ENCODE measurements at places on chromosomes 4 and X. TPM values are rescaled to one million over a fixed set of nuclear protein-coding genes. Genes with fewer than 3 reads are reported as not detected.

DNA sequence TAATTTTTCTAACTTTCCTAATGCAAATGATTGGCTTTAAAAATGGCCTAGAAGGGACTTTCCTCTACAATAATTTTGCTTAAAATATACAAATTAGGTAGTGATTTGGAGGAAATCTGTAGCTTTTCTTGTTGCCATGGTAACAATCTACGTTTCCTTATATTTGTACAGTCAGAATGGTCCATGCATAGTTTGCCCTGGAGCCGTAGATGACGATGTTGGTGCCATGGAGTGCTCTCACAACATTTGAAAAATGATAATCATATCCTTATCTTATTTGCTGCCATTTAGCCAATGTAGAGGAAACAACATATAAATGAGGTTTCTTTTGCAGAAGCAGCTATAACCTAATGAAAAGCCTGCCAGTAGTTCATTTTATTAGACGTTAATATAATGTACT lies 89.0 kb upstream of the NMU start:
- no peak for DNase-seq

DNA sequence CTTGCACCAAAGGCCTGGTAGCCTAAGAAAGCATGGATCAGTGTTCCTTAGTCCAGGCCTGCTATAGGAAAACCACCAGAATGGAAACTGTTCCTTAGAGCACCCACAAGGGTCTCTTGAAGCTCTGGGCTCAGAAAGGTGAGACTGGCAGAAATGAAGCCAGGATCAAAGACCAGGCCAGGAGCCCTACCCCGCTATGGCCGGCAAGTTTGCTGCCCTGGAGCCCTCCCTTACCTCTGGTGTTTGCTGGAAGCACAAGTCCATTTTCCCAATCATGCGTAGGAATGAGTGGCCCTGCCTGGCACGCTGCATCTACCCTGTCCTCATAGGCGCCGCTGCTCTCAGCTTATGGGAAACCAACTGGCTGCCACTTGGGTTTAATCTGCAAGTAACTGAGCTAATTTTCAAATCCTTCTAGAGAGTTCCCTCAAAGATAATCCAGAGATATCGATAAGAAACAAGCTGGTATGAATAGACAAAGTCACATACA lies 37.4 kb downstream of the BCOR start:
- no peak for DNase-seq

DIPK2B gene
- total RNA-seq, result 22.1 TPM

DNA sequence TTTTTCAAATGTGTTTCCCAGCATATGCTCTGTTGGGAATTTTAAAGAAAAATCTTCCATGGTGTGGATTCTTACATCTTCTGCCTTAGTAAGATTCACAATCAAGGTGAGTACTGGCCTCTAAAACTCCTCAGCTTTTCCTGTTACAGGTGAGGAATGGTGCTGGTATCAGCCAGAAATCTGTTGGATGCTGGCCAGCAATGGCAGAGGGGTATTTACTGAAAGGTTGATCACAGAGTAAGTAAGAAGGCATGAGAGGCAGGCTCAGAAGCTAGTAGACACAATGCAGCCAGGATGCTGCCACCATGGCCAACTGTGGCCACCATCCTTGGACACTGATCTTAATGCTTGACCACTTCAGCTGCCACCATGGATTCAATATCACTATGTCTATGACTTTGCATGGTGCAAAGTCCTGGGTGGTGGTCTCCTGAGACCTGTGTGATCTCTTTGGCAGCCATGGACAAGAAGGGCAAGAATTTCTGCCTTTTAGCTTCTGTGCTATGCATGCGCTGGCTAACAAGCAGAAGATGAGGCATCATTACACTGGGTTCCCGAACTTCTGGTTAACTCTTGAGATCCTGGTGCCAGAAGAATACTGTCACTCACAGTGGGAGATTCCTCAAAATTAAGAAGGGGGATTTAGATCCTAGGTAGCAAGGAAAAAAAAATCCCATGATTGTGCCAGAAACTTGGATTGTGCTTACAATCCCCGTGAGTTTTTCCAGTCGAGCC lies 60.2 kb downstream of the CHRNA9 start:
- DNase-seq, result no peak

DNA sequence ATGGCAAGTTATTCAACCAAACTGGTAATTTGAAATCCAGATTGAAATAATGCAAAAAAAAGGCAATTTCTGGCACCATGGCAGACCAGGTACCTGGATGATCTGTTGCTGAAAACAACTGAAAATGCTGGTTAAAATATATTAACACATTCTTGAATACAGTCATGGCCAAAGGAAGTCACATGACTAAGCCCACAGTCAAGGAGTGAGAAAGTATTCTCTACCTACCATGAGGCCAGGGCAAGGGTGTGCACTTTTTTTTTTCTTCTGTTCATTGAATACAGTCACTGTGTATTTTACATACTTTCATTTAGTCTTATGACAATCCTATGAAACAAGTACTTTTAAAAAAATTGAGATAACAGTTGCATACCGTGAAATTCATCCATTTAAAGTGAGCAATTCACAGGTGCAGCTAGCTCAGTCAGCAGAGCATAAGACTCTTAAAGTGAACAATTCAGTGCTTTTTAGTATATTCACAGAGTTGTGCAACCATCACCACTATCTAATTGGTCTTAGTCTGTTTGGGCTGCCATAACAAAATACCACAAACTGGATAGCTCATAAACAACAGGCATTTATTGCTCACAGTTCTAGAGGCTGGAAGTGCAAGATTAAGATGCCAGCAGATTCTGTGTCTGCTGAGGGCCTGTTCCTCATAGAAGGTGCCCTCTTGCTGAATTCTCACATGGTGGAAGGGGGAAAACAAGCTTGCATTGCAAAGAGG lies 4.8 kb upstream of the MPP1 start:
- DNase-seq, result no peak

- DNase-seq, result no peak
Measured at GRCh38 chrX:72101597-72102037, 30.1 kb downstream of the RTL5 start.

- DNase-seq, result no peak
Measured at GRCh38 chr4:80619070-80619674, 283.6 kb downstream of the CFAP299 start.

DNA sequence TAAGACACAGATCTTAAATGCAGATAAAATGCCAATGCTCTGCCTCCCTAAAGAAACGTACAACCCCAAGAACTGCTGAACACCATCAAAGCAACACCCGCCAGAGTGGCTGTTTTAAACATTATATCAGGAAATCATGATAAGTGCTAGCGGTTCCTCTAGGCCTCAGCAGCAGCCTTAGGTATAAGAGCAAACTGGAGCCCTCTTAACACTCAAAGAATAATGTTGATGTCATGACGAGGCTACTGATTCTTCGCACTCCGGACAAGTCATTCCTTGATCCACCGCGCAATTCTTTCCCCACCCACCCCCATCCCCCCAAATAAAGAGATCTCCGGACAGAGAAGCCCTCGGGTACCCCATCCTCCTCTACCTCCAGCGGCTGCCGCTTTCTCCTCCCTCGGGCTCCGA lies 507 bp downstream of the LIN54 start:
- DNase-seq, result no peak

ZFP92 gene
- 0.25 TPM for total RNA-seq

DNA sequence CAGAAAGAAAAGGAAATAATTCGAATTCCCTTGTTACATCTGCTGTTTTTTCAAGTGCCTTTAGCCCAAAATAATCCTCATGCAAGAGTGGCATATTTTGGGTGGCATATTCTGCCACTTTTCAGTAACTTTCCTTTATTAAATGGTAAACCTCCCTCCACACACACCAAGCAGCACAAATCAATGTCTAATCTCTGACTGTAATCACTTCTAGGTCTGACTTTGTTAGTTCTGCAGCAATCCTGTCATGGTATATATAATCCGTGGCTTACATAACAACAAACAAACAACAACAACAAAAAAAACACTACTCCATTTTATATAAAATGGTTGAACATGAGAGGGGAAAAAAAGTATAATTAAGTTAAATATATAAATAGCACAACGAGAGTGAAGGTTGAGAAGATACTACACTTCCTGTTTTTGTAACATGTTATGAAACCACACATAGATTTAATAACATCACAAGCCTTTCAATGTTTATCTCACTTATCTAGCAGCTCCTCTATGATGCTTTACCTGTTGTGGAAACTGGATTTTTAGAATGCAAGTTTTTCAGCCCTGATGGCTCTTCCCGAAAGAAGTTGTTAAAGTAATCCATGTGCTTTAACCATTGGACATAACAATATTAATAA lies 715.4 kb downstream of the GRXCR1 start:
- no peak for DNase-seq

GRCh38 chr4:109214622-109215301 lies 87.7 kb downstream of the COL25A1 start:
- DNase-seq, result no peak

JCHAIN gene
- total RNA-seq, result 2.7 TPM

DNA sequence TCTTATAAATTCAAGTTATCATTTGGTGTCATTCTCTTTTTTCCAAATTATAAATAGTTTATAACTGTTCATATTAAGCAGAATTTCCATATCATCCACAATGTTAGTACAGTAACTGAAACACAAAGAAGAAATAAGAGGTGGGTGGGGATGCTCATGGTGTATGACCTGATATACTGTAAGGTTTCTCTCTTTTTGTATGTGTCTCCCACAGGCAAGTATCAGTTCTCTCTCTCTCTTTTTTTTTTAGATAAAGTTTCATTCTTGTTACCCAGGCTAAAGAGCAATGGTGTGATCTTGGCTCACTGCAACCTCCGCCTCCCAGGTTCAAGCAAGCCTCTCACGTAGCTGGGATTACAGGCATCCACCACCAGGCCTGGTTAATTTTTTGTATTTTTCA lies 43.7 kb upstream of the UGT2A3 start:
- DNase-seq, result no peak

- DNase-seq, result no peak
Measured at GRCh38 chrX:51332188-51332942, at the start of gene NUDT10. NUDT10 (plus strand) TSS chrX:51332822; CDS start chrX:51332966, 144 bp downstream.

CPLX1 gene
- total RNA-seq, result 0.98 TPM

ITIH6 gene
- not detected for total RNA-seq

GRCh38 chr4:112170451-112170993 lies 25.3 kb downstream of the FAM241A start:
- no peak for DNase-seq

DNA sequence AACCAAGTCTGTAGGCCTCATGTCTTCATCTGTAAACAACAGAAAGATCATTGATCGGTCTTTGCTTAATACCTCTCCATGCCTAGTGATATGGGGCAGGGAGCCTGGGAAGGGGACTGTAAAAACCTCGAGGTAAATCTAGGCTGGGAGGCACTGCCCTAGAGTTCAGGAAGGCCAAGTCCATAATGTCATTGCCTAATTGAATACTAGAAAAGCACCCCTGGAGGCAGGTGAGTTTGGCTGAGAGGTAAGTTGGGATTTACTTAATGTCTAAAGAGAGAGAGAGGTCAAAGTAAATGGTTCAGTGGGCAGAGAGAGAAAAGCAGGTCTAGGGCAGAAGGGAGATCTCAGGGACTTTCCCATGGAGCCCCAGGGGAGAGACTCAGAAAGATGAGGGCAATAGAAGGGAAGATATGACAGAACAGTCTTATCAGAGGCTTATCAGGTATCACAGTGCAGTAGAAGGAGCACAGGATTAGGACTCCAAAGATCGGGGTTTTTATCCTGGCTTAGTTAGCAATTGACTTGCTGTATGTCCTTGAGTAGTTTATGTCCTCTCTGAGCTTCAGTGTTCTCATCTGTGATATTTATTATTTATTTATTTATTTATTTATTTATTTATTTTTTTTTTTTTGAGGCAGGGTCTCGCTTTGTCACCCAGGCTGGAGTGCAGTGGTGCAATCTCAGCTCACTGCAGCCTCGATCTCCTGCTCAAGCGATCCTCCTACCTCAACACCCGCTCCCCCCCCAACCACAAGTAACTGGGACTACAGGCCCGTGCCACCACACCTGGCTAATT lies 85.2 kb downstream of the SLC16A2 start:
- no peak for DNase-seq

DNA sequence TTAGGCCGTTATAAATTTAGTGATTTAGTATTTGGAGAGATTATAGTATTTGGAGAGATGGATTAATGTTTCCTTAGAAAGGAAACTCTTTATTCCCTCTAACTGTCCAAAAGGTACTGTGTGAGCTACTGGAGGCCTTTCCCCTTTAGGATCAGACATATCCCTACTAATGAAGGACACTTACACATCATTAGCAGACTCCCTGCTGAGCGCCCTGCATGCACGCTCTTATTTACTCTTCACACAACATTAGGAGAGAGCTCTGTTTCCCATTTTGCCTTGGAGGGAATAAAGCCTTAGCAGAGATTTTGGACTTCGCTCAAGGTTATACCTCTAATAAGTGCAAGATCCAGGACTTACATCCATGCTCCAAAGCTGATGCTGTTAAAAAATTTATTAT lies 17.8 kb upstream of the STOX2 start:
- no peak for DNase-seq

GRCh38 chr4:122612540-122612939 lies 8.3 kb downstream of the IL21 start:
- DNase-seq, result no peak

DOK7 gene
- total RNA-seq, result 4.7 TPM

SLC2A9 gene
- total RNA-seq, result 7.9 TPM

DNA sequence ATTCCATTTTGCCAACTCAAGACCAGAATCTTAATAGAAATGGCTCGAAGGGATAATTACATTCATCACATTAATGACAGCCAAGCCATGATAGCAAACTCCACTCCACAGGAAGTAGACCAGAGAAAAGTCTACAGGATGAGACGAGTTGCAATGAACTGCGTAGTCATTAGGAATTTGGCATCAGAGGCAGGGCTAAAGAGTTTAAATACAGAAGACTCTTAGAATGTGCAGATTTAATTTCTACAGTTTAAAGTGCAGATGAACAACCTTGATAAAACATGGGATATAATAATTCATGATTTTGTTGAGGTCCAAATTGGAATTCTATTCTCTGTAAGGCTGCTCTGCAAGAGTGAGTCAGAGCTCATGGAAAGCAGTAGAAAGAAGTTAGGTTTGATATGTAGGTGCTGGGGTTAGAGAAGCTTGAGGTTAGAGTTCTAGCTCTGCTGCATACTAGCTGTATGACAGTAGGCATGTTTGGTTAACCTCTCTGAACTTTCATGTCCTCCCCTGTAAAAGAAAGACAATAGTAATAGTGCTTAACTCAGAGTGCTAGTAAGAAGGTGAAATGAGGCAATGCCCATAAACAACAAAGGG lies 32.2 kb downstream of the LNX1 start:
- no peak for DNase-seq

GRCh38 chrX:16839852-16840460 lies 30.2 kb downstream of the RBBP7 start:
- DNase-seq, result no peak

DNA sequence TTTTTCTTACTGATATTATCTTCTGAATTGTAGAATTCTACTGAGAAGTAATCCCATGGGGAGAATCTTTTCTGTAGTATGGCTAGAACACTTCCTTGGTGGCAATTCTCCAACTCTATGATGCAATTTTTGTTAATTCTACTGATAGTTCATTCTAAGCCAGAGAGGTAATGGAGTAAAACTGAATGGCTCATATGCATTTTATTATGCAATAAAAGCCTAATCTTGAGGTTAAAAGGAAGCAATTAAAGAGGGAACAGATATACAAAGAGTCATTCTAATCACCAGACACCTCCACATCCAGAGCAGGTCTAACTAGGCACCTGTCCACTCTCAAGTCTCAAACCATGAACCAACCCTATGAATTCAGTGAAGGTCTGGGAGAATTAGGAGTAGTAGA lies 9.7 kb downstream of the RAP2C start:
- DNase-seq, result no peak

PNMA6F gene
- total RNA-seq, result not detected

- no peak for DNase-seq
Measured at GRCh38 chr4:174856926-174857800, 28.1 kb upstream of the GLRA3 start.

FDCSP gene
- total RNA-seq, result not detected
